ENCODE measurements at places on chromosomes 2 and 18. TPM values are rescaled to one million over a fixed set of nuclear protein-coding genes. Genes with fewer than 3 reads are reported as not detected.

DNA sequence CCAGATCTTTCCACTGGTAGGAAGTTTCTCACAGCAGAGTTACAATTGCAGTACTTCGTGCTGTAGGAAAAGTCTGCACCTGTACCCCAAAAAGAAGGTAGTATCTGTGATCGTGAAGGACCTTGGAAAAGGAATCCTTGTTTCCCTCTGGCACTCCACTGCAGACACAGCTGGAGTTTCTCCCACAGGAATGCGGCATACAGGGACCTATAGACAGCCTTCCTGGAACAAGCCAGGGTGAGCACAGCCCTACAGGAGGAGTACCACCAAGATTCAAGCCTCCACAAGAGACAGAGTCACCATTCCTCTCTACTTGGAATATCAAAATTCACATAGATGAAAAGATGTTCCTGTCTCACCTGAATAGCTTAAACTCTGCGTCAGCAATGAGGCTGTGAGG, 372.4 kb downstream of the CMPK2 start:
- H3K27me3 ChIP-seq: peaks cover 3% of the 10 kb centered on the region
- DNase-seq: no peak
- no peaks in the 10 kb centered on the region for H3K36me3 ChIP-seq
- H3K4me3 ChIP-seq: no peak overlapping the region
- no peak overlapping the region for H3K27ac ChIP-seq

DNA sequence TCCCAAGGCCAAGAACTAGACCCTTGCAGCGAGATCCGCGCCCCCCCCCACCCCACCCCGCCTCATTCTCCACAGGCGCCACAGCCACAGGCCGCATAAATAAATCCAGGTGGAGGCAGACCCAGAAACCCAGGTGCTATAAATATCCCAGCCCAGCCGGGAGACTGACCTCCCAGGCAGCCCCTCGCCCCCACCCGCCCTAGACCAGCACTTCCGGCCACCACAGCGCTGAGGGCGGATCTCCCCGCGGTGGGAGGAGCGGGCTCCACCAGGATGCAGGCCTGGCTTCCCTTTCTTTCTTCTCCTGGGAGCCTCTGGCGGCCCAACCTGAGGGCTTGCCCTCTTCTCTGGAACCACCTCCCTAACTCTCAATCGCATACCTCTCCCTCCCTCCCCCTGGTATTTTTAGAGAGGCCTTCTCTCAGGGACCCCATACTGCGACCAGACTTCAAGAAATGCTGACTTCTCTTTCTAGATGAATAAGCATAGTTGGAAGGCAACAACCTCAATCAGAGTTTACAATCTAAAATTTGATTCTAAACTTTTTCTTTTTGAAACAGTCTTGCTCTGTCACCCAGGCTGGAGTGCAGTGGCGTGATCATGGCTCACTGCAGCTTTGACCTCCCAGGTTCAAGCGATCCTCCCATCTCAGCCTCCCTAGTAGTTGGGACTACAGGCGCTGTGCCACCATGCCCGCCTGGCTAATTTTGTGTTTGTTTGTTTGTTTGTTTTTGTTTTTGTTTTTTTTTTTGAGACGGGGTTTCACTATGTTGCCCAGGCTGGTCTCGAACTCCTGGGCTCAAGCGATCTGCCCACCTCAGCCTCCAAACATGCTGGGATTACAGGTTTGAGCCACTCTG, 55.0 kb downstream of the PKDCC start:
- peaks cover 49% of the 10 kb centered on the region for H3K4me1 ChIP-seq
- peak overlapping the region; percentile 73 for H3K4me3 ChIP-seq
- H3K27ac ChIP-seq: peak overlapping the region; percentile 95
- no peaks in the 10 kb centered on the region for H3K27me3 ChIP-seq

DNA sequence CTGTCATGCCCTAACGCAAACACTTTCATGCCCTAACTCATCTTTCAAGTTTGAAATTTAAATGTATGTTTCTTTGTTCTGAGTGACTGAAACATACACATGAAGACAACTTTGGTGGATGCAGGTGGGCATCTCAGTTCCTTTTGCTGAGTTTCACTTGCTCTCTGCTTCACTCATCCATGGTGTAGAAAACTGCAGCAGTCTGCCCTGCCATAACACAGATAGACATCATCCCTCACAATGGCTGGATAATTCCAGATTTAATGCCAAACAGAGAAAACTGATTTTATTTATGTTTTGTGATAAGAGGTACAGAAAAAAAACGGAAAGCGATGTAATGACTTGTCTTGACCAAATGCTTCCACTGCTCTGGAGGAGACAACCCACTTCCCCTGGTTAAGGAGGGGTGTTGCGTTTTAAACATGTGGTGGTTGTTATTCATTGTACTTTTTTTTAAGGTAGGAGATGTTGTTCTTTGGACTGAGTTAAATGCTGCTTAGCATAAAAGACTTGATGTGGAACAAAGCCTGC, 70.4 kb downstream of the RHBDD1 start:
- no peak overlapping the region for H3K4me3 ChIP-seq
- H3K27ac ChIP-seq: no peak overlapping the region
- H3K27me3 ChIP-seq: no peaks in the 10 kb centered on the region
- DNase-seq: peak; percentile 16

- no peaks in the 10 kb centered on the region for H3K36me3 ChIP-seq
- no peak overlapping the region for H3K4me3 ChIP-seq
- no peak for DNase-seq
- no peaks in the 10 kb centered on the region for H3K4me1 ChIP-seq
- peaks cover 18% of the 10 kb centered on the region for H3K27me3 ChIP-seq
- no peak overlapping the region for H3K27ac ChIP-seq
These were observed 302.0 kb downstream of the NCKAP5 start for GRCh38 chr2:133266041-133266925.

GRCh38 chr2:218036371-218036770, 32.7 kb upstream of the RUFY4 start:
- DNase-seq: no peak
- H3K36me3 ChIP-seq: no peaks in the 10 kb centered on the region
- no peak overlapping the region for H3K4me3 ChIP-seq
- peaks cover 8% of the 10 kb centered on the region for H3K27me3 ChIP-seq

- peaks cover 1% of the 10 kb centered on the region for H3K27me3 ChIP-seq
- DNase-seq: no peak
- peak overlapping the region; percentile 6 for H3K27ac ChIP-seq
- peaks cover 38% of the 10 kb centered on the region for H3K4me1 ChIP-seq
- no peaks in the 10 kb centered on the region for H3K36me3 ChIP-seq
These were observed 249.2 kb downstream of the TNS1 start for GRCh38 chr2:217753460-217754200.

DNA sequence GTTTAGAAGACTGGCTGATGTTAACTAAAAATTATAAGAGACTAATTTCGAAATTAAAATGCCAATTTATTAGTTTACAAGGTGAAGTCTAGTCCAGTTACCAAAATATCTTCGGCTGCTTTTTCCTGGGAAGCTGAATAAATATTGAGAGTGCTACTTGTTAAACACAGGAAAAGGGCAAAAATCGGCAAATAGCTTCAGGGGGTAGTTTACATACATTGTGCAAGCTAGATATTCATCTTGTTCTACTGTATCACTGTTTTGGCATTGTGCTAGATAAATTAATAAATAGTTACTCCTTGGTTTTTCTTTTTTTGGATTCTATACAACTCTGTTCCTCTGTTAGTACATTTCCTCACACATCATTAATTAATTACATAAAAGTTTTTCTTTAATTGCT, 29.3 kb downstream of the NHEJ1 start:
- H3K4me1 ChIP-seq: peaks cover 10% of the 10 kb centered on the region
- no peak overlapping the region for H3K4me3 ChIP-seq

- no peaks in the 10 kb centered on the region for H3K36me3 ChIP-seq
- H3K27ac ChIP-seq: no peak overlapping the region
- no peaks in the 10 kb centered on the region for H3K4me1 ChIP-seq
- no peak for DNase-seq
These were observed 268.4 kb downstream of the METTL4 start for GRCh38 chr18:2302628-2303516.

DNA sequence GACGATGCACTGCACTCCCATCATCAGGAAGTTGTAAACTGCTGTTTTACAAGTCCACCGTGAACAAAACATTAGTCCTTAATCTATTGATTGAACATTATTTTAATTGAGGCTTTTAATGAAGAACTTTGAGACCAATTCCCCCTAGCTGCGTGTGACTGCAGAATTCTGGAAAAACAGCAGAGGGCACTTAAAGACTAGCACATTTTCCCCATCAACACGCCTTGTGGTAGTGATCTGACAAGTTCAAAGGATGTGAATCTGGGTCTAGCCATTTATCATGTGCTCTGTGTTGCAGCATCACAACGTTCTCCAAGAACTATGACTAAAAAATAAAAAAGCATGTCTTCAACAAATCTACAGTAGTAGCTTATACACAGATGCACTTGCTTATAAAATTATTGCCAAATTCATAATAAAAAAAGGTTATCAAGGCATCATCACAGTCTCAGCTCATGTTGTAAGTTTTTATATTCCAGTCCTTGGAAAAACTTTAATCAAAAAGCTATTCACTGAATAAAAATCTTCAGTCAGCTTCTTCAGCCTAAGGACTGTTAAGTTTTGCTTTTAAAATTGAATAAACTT, 35.8 kb downstream of the SKOR2 start:
- H3K4me1 ChIP-seq: no peaks in the 10 kb centered on the region
- peak; percentile 36 for DNase-seq
- H3K27me3 ChIP-seq: peaks cover 30% of the 10 kb centered on the region
- H3K27ac ChIP-seq: no peak overlapping the region
- H3K4me3 ChIP-seq: no peak overlapping the region

GRCh38 chr2:2102866-2103653, 228.0 kb downstream of the MYT1L start:
- no peak overlapping the region for H3K27ac ChIP-seq
- no peak for DNase-seq
- no peaks in the 10 kb centered on the region for H3K36me3 ChIP-seq
- no peak overlapping the region for H3K4me3 ChIP-seq
- H3K4me1 ChIP-seq: no peaks in the 10 kb centered on the region

The CAPN13 gene
- not detected for total RNA-seq

The KCNF1 gene
- not detected for total RNA-seq

The CYP1B1 gene
- 3.6 TPM for total RNA-seq
